ENCODE measurements at places on chromosomes 2 and 18. TPM values are rescaled to one million over a fixed set of nuclear protein-coding genes. Genes with fewer than 3 reads are reported as not detected.

- no peak overlapping the region for H3K4me3 ChIP-seq
- H3K4me1 ChIP-seq: peaks cover 8% of the 10 kb centered on the region
Measured at GRCh38 chr2:20135631-20136050, 84.2 kb upstream of the LAPTM4A start.

DNA sequence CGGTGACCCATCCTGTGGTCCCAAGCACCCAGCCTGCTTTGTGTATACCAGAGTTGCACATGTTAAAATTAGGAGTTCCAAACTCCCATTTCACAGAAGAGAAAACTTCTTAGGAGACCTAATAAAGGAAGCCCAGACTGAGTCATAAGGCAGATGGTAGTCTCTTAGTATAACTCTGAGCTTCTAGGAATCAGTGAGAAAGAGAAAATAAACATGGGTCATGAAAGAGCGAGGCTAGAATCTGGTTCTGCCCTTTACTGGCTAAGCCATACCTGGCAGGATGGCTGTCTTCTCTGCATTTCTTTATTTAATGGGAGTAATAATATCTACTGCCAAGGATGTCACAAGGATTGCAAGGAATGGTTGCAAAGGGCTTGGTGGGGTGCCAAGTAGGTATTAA is 101.2 kb upstream of the TRIB2 start:
- H3K36me3 ChIP-seq: no peaks in the 10 kb centered on the region
- no peak overlapping the region for H3K27ac ChIP-seq
- no peaks in the 10 kb centered on the region for H3K4me1 ChIP-seq
- DNase-seq: no peak

Gene CACNB4
- total RNA-seq: 4.3 TPM

DNA sequence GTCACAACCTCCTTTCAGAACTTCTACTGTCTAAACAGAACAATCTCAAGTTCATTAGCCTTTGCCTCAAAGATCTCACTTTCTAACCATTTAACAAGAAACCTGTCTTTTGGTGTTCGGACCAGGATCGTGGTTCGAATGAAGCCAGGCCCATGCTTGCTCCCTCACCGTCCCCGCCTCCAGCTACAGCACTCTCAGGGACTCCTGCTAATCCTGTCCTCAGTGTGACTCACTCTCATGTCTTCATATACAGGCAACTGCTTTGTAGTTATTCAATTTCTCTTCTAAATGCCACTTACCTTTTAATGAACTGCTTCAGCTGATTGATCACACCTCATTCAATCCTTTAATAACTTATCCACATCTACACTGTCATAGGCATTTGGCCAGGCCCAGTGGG is 15.8 kb downstream of the SERTAD2 start:
- peaks cover 93% of the 10 kb centered on the region for H3K4me1 ChIP-seq
- H3K4me3 ChIP-seq: no peak overlapping the region
- H3K36me3 ChIP-seq: peaks cover 36% of the 10 kb centered on the region

Gene IL36A
- total RNA-seq: not detected

Gene DOK6
- total RNA-seq: 2.0 TPM

Gene POTEI
- total RNA-seq: 0.58 TPM

Gene SERTAD2
- total RNA-seq: 2.2 TPM

DNA sequence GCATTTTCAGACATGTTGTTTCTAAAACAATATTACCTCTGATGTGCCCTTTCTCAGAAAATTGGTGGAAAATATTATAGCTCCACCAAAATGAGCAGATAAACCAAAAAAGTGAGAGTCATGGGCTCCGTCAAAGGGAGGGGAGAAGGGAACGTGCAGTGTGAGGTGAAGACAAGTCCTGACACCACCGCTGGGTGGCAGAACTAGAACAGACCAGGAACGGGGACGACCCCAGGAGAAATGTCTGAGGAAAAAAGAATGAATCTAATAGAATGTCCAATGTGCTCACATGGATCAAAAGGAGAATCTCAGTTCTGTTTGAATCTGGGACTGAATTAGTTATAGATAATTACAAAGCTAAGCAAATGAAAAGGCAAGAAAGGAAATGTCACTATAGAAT is 22.6 kb upstream of the BCL2 start:
- H3K36me3 ChIP-seq: peaks cover 91% of the 10 kb centered on the region
- no peak overlapping the region for H3K4me3 ChIP-seq
- peak; percentile 71 for DNase-seq
- H3K4me1 ChIP-seq: no peaks in the 10 kb centered on the region
- H3K27me3 ChIP-seq: no peaks in the 10 kb centered on the region

DNA sequence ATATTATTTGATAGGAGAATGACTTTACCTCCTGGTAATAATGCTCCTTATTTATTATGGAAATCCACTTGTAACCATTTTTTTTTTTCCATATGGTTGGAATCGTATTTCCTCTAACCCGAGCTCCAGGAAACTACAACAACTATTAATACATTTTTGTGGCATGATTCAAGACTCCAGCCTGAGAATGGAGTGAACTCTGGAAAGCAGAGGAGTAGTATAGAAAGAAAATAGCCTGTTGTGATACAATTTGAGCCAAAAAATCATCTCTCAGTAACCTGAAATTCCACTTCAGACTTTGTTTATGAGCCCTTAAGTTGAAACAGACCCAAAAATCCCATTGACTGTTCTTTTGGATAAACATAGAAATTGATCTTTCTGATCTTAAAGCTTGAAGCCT is 921.1 kb downstream of the SOCS6 start:
- no peaks in the 10 kb centered on the region for H3K4me1 ChIP-seq
- H3K36me3 ChIP-seq: no peaks in the 10 kb centered on the region
- H3K4me3 ChIP-seq: no peak overlapping the region
- no peak overlapping the region for H3K27ac ChIP-seq
- no peak for DNase-seq

- H3K4me3 ChIP-seq: no peak overlapping the region
- H3K27ac ChIP-seq: no peak overlapping the region
- no peak for DNase-seq
Measured at GRCh38 chr2:234158812-234159211, 108.3 kb downstream of the SPP2 start.

DNA sequence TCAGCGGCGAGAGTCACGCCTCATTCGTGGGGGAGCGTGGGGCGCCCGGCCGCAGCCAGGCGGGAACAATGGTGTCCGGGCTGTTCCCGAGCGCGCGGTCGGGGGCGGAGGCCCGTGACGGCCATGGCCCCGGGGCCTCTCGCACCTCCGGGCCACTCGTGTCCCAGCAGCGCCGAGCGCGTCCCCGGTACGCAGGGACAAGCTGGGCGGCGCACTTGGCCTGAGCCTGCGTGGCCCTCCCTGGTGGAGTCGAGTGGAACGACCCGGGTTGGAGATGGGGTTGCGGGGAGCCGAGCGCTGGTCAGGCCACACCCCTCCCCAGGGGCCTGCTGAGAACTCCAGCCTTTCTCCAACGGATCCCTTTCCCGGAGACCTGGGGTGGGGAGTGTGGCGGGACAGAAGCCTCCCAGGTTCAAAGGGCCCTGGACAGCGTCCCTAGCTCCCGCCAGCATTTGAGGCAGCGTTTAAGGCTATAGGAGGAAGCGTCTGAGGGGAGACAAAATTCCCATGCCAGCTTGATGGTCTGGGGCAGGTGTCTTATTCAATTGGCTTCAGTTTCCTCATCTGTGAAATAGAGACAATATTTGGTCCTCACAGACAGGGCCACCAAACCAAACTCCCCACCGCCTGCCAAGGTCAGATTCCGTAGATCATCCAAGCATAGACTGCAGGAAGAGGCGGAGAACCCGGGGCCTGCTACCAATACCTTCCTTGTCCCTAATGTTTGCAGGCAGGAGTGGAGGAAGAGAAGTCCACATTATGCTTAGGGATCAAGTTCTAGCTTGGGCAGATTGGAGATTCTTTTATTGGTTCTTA is 553 bp downstream of the CNDP2 start:
- H3K36me3 ChIP-seq: peaks cover 8% of the 10 kb centered on the region
- peaks cover 57% of the 10 kb centered on the region for H3K4me1 ChIP-seq
- peak overlapping the region; percentile 85 for H3K4me3 ChIP-seq
- peak overlapping the region; percentile 85 for H3K27ac ChIP-seq
- no peaks in the 10 kb centered on the region for H3K27me3 ChIP-seq
- peak; percentile 85 for DNase-seq

- no peak overlapping the region for H3K4me3 ChIP-seq
- no peaks in the 10 kb centered on the region for H3K27me3 ChIP-seq
- no peaks in the 10 kb centered on the region for H3K36me3 ChIP-seq
Measured at GRCh38 chr18:32582455-32582854, 111.8 kb upstream of the GAREM1 start.

Gene CAPN14
- total RNA-seq: 1.3 TPM

Gene SERPINB12
- total RNA-seq: not detected

- H3K27me3 ChIP-seq: no peaks in the 10 kb centered on the region
- no peak overlapping the region for H3K4me3 ChIP-seq
- H3K27ac ChIP-seq: peak overlapping the region; percentile 90
- H3K4me1 ChIP-seq: peaks cover 40% of the 10 kb centered on the region
- H3K36me3 ChIP-seq: peaks cover 41% of the 10 kb centered on the region
Measured at GRCh38 chr2:86035376-86035882, 70.3 kb downstream of the POLR1A start.

DNA sequence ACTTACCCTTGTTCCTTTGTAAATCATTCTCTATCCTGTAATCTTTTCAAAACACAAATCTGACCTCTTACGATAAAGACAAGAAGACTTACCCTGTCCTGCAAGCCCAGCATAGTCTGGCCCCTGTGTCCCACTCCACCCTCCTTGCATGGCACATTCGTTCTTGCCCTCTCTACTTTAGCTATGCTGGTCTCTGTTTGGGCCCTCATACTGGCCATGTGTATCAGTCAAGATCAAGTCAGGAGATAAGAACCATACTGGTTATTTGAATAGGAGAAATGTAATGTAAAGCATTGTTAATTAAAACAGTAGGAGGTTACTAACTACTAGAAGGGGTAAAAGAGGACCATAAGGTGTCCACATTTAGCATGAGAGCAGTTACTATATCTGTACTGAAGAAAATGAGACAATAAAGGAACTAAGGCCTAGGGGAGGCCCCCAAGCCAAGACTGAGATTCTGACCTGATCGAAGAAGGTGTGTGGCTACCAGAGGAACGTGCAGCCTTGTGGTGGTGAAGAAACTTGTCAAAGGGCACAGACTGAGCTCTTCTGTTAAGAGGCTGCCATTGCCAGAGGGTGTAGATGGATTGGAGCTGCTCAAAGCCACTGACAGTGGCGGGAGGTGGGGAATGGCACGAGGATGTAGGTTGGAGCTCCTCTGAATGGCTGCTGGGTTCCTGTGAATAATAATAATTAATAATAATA is 80.8 kb downstream of the KCTD18 start:
- H3K4me3 ChIP-seq: no peak overlapping the region
- H3K36me3 ChIP-seq: peaks cover 18% of the 10 kb centered on the region
- no peak overlapping the region for H3K27ac ChIP-seq
- no peaks in the 10 kb centered on the region for H3K27me3 ChIP-seq
- no peaks in the 10 kb centered on the region for H3K4me1 ChIP-seq

- no peak overlapping the region for H3K27ac ChIP-seq
- H3K4me1 ChIP-seq: peaks cover 4% of the 10 kb centered on the region
- H3K36me3 ChIP-seq: no peaks in the 10 kb centered on the region
- no peak overlapping the region for H3K4me3 ChIP-seq
- H3K27me3 ChIP-seq: no peaks in the 10 kb centered on the region
- DNase-seq: no peak
Measured at GRCh38 chr2:41722668-41723369, 325.0 kb upstream of the PKDCC start.

DNA sequence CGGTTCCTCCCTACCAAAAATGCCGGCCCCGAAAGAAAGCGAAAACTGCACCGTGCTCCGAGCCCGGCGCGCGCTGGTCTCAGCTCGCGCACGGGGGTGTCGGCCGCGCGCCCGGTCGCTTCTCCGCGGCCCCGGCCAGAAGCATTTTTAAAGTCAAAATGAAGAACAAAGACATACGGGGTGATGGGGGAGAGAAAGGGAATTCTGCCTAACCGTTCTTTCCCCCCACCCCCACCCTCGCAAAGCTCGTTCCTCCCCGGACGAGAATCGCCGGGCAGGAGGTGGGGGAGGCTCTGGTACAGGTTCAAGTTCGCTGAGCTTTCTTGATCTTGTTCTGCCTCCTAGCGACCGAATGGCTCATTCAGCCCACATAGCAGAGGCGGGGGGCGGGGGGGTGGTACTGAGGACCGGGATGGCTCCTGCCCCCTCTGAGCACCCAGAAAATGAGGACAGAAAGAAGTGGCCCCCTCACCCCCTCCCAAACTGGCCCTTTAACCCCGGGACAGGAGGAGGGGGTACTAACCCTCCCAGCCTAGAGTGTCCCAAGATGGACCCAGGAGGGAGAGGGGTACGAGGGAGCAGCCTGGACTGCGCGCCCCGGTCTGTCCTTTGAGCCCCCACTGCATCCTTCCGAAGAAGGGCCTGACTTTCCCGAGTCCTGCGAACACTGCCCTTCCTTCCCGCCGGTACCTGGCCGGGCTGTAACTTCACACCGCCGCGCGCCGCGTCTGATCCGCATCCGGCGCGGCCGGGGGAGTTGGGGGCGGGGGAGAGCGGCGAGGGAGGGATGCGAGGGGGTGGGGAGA is 3.1 kb downstream of the BCL11A start:
- peaks cover 60% of the 10 kb centered on the region for H3K27me3 ChIP-seq
- H3K27ac ChIP-seq: peak overlapping the region; percentile 75
- DNase-seq: peak; percentile 97
- peak overlapping the region; percentile 65 for H3K4me3 ChIP-seq
- H3K36me3 ChIP-seq: no peaks in the 10 kb centered on the region

DNA sequence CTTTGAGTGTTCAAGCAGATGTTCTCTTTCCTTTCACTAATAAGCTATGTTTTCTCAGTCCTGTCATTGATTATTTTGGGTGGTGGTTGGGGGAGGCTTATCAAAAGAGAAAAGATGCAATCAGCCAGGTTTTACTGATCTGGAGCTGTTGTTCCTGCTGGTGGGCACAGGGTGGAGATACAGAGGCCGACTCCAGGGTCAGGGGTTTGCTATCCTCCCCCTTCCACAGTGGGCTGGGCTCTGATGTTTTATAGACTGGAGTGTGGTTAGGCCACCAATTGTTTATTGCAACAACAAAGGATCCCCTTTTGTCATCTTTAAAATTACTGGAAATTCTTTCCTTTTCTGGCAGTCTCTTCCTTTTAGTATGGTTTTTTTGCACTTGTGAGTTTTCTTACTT is 120.5 kb downstream of the TANC1 start:
- H3K36me3 ChIP-seq: no peaks in the 10 kb centered on the region
- no peaks in the 10 kb centered on the region for H3K27me3 ChIP-seq
- peaks cover 76% of the 10 kb centered on the region for H3K4me1 ChIP-seq
- no peak for DNase-seq
- peak overlapping the region; percentile 60 for H3K27ac ChIP-seq

DNA sequence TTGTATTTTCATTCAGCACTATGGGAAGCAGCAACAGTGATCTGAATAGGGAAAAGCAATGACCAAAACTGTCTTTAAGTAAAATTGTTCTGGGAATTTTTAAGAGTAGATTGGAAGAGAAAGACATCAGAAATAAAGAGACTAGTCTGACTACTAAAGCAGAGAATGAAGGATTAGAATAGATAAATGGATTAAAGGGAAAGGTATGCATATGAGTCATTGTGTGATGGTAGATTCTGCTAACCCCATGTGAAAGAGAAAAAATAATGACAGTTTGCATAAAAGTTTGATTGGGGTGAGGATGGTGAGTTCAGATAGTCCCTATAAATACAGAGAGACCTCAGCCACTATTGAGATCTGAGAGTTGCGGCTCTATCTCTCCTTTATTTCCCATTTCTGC is 139.6 kb upstream of the DCC start:
- H3K36me3 ChIP-seq: no peaks in the 10 kb centered on the region
- H3K4me1 ChIP-seq: no peaks in the 10 kb centered on the region
- H3K27ac ChIP-seq: no peak overlapping the region
- DNase-seq: no peak
- no peak overlapping the region for H3K4me3 ChIP-seq
- no peaks in the 10 kb centered on the region for H3K27me3 ChIP-seq

GRCh38 chr2:175461839-175462238 is 280.3 kb upstream of the ATP5MC3 start:
- no peaks in the 10 kb centered on the region for H3K27me3 ChIP-seq
- H3K27ac ChIP-seq: no peak overlapping the region
- no peak overlapping the region for H3K4me3 ChIP-seq
- no peaks in the 10 kb centered on the region for H3K4me1 ChIP-seq

Gene C2orf78
- total RNA-seq: not detected
